ENCODE measurements at places on chromosomes 1 and 21.

GRCh38 chr1:111223126-111223685 is 4.3 kb upstream of the CHI3L2 start:
- no peak for DNase-seq

- no peak for DNase-seq
These were observed 590.5 kb upstream of the ADAMTS5 start for GRCh38 chr21:27557356-27557755.

- DNase-seq: no peak
These were observed 7.4 kb downstream of the S100A9 start for GRCh38 chr1:153364766-153365666.

GRCh38 chr1:183716286-183716685 is 63.2 kb upstream of the APOBEC4 start:
- no peak for DNase-seq

- peak; percentile 32 for DNase-seq
These were observed 6.8 kb downstream of the YY1AP1 start for GRCh38 chr1:155681776-155682175.

- no peak for DNase-seq
These were observed 153.2 kb upstream of the HMCN1 start for GRCh38 chr1:185581020-185581419.

DNA sequence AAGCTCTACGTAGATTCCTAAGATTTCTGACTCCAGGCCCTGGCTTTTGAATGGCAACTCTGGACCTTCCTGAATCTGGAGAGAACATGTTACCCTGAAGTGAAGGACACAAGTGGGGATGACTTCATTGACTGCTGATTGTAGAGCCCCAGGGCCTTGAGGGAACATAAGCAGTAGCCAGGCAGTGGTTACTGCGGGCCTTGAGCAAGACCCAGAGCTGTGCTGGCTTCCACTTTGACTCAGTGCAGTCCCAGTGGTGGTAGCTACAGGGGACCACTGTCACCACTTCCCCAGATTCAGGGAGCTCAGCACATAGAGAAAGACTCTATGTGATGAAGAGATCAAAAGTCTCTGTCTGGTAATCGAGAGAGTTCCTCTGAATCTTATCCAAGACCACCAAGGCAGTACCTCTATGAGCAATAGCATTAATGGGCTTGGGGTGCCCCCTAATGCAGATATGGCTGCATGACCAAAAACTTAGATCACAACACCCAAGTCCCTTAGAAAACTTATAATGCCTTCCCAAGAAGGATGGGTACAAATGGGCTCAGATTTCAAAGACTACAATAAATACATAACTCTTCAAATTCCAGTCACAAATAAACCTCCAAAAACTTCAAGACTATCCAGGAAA is 1278.3 kb downstream of the AMY1C start:
- no peak for DNase-seq

GRCh38 chr1:67890857-67891256 is 57.6 kb upstream of the GNG12 start:
- DNase-seq: no peak

- DNase-seq: no peak
These were observed 2.7 kb upstream of the GNPAT start for GRCh38 chr1:231238298-231238697.

DNA sequence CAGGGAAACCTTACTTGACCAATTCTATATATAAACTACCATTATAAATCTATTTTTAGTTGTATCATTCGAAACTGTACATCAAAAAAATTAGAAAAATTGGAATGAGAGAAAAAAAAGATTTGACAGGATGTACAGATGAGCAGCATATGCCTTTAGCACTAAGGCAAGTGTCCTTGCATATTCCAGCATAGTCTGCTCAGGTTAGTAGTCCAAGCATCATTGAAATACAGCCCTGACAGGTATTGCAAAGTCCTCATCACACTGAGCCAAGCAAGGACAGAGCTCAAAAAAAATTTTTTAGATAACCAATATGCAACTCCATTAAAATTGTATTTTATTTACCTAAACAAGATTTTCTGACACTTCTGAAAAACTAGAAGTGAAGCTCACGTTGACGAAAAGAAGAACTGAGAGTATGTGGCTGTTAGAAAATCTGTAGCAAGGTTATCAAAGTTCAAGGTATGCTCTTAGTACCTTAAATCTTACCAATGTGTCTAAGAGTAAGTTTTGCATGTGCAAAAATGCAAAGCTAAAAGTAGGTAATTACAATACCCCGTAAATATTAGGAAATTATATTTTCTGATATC is 465.6 kb upstream of the ADGRL4 start:
- DNase-seq: no peak

- no peak for DNase-seq
These were observed 63.9 kb downstream of the LTN1 start for GRCh38 chr21:28928578-28929420.

DNA sequence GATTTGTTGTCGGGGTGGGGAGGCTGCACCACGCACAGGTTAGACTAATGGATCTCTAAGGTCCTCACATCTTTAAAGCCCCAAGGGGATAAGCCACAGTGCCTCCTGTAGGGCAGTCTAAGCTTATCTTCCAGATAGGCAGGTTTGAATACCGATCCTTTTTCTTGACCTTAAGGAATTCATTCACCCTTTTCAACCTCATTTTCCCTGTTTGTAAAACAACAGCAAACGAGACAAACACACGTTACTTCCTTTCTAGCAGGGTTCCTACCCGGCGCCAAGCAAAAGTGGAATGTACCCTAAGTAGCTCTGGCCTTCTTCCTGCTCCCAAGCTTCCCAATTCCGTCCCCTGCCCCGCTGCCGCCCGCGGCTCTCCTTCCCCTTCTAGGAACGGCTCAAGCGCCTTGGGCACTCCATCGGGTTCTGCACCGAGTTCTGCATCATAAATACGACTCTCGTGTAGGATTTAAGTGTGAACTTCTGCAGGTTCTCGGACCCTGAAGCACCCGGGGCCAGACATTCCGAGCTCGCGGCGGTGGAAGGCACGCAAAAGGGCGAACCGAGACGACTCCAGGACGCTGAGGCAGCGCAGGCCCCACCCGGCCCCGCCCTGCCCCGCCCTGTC is 548 bp upstream of the CDC20 start:
- peak; percentile 49 for DNase-seq

GRCh38 chr1:12359359-12360133 is 129.7 kb downstream of the VPS13D start:
- no peak for DNase-seq

DNA sequence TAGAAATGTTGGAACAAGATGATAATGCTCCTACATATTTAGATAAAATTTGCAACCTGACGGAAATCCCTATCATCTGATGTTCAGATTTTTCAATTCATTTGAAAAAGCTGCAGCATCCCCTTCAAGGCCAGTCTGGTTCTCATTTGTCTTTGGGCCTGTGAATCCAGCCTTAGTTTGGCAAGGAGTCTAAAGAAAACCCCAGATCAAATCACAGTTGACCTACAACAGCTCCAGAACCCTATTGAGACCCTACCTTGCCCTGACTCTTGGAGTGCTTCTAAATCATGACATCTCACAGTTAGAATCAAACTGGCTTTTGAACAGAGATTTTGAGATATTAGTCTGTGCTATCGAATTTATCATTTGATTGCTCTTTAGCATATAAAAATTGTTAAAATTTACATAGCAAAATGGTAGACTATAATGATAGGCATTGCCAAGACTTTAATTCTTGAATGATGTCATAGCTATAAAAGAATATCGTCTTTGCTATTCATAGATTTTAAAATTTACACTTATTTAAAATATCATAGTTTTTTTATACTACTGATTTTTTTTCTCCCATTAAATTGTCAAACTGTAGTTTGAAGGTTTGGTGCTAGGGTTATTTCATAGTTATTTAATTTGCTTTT is 2.2 kb downstream of the PPP2R5A start:
- no peak for DNase-seq

- DNase-seq: no peak
These were observed 29.1 kb downstream of the S100A10 start for GRCh38 chr1:151964510-151964909.

DNA sequence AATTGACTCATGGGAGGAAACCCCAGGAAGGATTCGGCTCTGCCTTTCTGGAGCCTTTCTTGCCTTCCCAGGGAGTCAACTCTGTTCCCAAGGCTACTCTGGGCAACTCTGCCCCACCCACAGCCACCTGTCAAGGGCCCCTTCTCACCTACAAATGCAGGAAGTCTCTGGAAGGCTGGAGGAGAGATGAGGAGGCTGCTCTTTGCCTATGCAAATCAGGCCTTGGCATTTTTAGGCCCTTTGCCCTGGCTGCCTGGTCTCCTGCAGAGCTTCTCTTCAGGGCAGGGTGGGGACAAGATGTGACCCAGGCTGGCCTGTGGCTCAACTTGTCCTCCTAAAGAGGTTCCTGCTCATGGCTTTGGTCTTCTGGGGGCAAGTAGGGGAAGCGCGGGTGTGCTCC is 5.4 kb downstream of the SLC6A9 start:
- no peak for DNase-seq

- peak; percentile 7 for DNase-seq
These were observed 57.1 kb upstream of the DR1 start for GRCh38 chr1:93288558-93288957.

DNA sequence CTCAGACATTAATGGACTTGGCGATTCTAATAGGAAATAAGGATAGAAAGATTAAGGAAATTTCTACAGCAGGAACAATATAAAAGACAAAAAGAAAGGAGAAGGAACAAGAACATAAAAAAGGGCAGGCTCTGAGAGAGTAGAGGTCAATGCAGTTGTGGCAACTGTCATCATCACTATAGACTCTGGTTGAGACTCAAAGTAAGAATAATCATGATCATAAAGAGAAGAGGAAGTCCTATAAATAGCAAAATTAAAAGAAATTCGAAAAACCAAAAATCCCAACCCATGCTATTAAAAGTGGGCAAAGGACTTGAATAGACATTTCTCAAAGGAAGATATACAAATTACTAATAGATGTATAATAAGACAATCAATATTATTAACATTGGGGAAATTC is 14.4 kb upstream of the XCL1 start:
- DNase-seq: no peak

GRCh38 chr1:44637702-44638411 is 36.4 kb downstream of the TMEM53 start:
- no peak for DNase-seq

DNA sequence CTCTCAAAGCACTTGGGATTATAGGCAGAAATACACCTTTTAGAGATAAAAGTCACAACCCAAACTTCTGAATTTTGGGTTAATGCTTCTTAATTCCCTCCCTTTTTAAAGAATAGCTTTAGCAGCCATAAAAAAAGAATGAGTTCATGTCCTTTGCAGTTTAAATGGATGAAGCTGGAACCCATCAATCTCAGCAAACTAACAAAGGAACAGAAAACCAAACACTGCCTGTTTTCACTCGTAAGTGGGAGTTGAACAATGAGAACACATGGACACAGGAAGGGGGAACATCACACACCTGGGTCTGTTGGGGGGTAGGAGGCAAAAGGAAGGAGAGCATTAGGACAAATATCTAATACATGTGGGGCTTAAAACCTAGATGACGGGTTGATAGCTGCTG is 55.8 kb downstream of the SLC27A3 start:
- DNase-seq: no peak

- DNase-seq: no peak
These were observed 20.9 kb downstream of the POFUT2 start for GRCh38 chr21:45266518-45267389.

DNA sequence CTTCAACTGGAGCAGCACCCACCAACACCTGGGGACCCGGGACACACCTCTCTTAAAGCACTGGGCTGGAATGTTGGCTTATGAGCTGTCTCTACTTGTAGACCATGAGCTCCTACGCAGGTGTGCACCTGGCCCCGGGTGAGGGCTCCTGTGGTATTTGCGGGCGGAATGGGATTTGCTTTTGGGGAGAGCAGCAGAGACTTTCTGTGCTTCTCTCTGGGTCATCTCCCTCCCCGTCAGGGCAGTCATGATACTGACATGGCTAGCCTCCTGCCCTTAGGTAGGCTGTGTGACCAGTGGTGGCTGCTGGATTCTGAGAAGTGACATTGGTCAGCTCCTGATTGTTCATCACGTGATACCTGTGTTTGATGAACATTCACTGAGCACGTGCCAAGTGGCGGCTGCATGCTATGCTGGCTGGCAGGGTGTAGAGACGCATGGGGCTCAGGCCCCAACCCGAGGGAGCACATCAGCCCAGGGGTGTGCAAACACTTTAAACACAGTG is 9.0 kb upstream of the ZBTB21 start:
- DNase-seq: no peak

- DNase-seq: no peak
These were observed 235.1 kb upstream of the RUNX1 start for GRCh38 chr21:35284199-35284598.

- DNase-seq: no peak
These were observed 60.2 kb downstream of the KAZN start for GRCh38 chr1:14658642-14659041.

GRCh38 chr1:7300893-7301663 is 470.0 kb upstream of the VAMP3 start:
- DNase-seq: peak; percentile 57

DNA sequence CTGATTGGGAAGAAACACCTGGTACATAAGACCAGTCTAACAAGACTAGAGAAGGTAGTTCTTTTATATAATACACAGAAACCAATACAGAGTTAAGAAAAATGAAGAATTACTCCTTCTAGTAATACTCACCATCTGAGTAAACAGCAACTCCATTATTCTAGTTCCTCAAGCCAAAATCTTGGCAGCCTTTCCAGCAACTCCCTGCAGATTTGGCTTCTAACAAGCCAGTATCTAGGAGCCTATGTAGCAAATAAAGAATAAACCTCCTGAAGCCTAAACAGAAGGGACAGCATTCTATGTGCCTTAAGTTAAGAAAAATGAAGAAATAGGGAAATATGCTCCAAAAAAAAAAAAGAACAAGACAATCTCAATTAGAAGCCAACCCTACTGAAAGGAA is 24.5 kb downstream of the ERO1B start:
- peak; percentile 3 for DNase-seq

GRCh38 chr1:15680131-15680530 is 4.0 kb upstream of the PLEKHM2 start:
- DNase-seq: peak; percentile 61

GRCh38 chr1:201728731-201729130 is 100.2 kb upstream of the IPO9 start:
- DNase-seq: no peak

GRCh38 chr1:87296206-87296605 is 32.5 kb upstream of the LMO4 start:
- DNase-seq: no peak

DNA sequence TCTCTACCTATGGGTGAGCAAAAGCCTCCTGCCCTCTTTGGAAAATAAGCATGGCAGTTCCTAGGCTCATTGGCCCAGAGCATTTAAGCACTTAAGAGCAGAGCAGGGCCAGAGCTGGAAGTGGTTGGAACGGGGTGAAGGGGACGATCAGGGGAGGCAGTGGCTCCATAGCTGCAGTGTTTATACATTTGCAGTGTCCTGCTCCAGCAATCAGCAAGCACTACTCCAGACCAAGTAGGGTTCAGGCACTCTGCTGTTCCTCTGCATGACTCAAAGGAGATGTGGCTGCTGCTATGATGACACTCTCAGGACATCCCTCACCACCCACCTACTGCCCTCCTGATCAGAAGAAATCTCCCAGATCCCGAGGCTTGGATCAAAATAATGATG is 55.0 kb downstream of the TRABD2B start:
- DNase-seq: no peak

All from fibroblast of pulmonary artery (primary cell).